ENCODE measurements at places on chromosomes 3 and 15.

GRCh38 chr15:37881237-37882013, 53.0 kb upstream of the TMCO5A start:
- DNase-seq: no peak

DNA sequence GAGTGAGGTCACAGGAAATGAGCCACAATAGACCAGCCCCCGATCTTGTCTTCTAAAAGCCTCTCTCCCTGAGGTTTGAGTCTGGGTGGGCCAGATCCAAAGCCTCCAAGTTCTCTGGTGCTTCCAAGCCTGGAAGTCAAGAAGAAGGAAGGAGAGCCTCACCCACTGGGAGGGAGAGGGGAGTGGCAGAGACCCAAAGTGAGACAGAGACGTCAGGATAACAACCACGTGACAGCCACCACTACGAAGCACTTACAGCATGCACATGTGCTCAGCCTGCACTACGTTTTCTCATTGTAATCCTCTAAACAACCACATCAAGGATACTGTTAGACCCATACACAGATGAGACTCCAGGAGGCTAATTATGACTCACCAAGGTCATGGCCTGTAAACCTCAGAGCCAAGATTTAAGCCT, 197.3 kb upstream of the LINGO1 start:
- no peak for DNase-seq

GRCh38 chr15:48888836-48889235, 10.9 kb downstream of the EID1 start:
- DNase-seq: no peak

GRCh38 chr3:58032186-58032585, 24.0 kb downstream of the FLNB start:
- DNase-seq: no peak

DNA sequence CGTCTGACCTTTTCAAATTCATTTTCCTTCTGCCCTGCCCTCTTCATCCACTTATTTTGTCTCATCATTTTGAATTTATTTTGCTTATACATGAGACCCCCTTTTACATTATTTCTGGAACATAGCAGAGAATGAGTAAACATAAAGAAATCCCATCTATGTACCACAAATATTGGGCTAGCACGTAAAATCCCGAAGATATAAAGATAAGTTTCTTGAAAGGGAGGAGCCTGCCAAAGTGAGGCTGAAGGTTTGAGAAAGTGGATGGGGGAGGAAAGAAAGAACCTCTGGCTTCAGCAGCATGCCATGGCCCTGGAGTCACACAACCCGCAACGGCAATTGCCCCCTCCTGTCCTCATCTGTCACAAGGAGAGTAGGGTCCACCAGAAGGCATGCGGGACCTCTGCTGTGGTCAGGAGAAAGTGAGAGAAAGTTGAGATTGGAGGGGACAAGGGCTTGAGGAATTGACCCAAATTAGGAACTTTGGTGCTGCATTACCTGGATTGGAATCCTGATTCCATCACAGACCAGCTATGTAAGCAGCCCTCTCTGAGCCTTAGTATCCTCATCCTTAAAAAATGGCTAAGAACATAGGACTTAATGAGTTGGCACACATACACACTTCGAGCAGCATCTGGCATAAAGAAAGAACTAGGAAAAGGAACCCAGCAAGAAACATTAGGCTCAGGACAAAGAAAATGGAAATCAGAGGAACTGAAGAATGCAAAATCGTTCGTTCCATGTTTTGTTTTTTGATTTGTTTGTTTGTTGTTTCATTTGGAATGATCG, 53.7 kb upstream of the GYG1 start:
- no peak for DNase-seq

- DNase-seq: no peak
These were observed 285.9 kb downstream of the CHL1 start for GRCh38 chr3:482479-482878.

- DNase-seq: no peak
These were observed 31.4 kb upstream of the TIPARP start for GRCh38 chr3:156642750-156643728.

Measured in Karpas-422 (cell line).